ENCODE measurements at places on chromosomes 11 and 22.

- DNase-seq: no peak
Observed at GRCh38 chr11:61065955-61066638, 36.2 kb upstream of the CD5 start.

- no peak for DNase-seq
Observed at GRCh38 chr11:19027829-19028595, 32.5 kb downstream of the MRGPRX2 start.

DNA sequence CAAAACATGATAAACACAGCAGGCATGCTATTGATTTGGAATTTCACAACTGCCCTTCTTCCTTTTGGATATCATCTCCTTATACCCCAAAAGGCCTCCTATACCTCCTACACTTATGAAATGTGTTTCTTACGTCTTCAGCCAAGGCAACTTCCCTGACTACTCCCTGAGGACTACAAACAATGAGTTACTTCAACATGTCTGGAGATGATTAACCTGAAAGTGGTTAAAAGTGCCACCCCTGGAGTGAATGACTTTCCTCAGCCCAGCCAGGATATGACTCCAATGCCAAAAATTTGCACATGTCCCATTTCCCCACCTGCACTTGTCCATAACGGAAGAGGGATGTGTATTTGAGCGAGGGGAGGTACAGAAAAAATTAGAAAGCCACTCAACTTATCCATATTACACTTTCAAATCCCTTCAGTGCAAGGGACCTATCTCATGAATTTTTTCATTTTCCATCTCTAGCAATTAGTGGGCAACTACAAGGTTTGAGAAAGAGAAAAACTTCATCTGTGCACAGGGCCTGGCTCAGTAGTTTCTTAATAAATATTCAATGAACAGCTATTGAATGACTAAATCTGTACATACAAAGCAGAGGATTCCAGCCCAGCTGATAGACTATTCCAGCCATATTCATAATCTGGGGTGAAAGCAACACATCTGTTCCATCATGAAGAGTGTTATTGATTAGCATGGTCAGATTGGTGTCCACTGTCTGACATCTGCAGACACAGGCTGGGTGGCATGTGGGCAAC is 36.8 kb downstream of the KIRREL3 start:
- DNase-seq: no peak

DNA sequence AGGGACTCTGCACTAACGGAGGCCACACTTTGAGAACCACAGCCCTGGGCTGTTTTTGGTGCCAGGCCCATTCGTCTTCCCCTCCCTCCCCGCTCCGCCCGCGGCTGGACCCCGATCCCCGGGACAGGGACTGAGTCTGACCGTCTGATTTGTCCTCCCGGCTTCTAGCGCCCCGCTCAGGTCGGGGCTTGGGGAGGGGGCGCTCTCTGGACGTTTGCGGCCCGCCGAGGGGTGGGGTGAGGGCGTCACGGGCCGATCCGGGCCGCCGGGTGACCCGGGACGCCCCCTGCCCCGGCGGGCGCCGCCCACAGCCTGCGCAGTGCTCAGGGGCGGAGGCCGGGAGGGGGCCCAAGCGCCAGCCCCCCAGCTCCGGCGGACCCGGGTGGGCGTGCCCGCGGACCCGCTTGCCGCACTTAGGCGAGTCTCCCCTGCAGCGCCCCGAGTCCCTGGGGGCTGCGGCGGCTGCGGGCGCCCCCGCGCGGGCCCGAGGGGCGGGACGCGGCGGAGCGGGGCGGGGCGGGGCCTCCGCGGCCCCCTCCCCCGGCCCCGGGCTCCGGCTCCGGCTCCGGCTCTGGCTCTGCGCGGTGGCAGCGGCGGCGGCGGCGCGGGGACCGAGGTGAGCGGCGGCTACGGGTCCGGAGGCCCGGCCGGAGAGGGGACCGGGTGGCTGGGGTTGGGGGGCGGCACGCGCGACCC is 33.7 kb upstream of the PRR5 start:
- no peak for DNase-seq

- no peak for DNase-seq
Observed at GRCh38 chr11:115153135-115153534, 351.1 kb downstream of the CADM1 start.

DNA sequence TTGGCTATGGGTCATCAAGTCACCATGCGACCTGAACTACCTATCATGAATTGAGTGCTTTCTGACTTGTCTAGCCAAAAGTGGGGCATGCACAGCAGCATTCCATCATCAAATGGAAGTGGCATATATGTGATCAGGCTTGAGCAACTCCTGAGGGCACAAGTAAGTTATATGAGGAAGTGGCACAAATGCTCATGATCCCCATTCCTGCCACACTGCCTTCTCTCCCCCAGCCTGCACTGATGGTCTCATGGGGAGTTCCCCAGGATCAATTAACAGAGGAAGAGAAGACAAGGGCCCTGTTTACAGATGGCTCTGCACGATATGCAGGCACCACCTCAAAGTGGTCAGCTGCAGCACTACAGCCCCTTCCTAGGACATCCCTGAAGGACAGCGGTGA is 21.8 kb downstream of the MS4A4E start:
- DNase-seq: no peak

- DNase-seq: no peak
Observed at GRCh38 chr11:79160791-79161403, 279.9 kb downstream of the TENM4 start.

GRCh38 chr22:45190202-45190872 is 26.6 kb downstream of the NUP50 start:
- no peak for DNase-seq

GRCh38 chr11:133065847-133066485 is 466.3 kb downstream of the OPCML start:
- DNase-seq: no peak

GRCh38 chr11:72716788-72717435 is 35.3 kb downstream of the ARAP1 start:
- DNase-seq: no peak

DNA sequence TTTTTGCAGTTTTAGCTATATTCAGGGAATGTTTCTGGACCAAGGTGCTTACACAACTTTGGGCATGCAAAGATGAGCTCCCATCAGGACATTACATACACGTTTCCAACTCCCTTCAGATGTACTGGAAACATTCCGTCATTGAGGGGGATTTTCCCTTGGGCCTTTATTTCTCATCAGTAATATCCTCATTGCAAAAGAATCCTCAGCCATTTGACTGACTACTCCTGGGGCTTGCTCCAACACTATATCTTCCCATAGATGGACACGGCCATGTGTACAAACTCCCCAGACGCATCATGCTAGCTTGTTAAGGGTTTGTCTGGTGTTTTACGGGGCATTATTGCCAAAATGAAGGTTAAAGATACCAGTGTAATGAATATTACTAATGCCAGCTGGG is 59.3 kb upstream of the NUP160 start:
- no peak for DNase-seq

- no peak for DNase-seq
Observed at GRCh38 chr11:111379602-111380136, 594 bp upstream of the POU2AF1 start.

- DNase-seq: no peak
Observed at GRCh38 chr22:30038219-30038618, 42.0 kb upstream of the HORMAD2 start.

DNA sequence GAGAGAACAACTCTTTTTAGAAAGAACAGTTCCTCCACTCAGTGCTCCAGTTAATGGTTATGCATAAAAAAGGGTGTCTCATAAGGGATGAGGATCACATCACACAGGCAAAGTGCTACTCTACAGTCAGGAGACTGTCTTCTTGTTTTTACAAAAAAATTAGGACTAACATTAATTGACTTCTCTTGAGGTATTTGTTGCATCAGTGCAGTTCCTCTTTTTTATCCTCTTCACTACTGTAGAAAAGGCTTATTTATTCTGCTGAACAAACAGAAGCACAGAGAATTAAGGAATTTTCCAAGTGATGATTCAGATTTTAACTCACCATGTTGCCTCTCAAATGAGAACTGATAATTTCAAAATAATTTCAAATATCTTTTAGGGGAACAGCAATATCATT is 1.9 kb downstream of the MMP8 start:
- no peak for DNase-seq

DNA sequence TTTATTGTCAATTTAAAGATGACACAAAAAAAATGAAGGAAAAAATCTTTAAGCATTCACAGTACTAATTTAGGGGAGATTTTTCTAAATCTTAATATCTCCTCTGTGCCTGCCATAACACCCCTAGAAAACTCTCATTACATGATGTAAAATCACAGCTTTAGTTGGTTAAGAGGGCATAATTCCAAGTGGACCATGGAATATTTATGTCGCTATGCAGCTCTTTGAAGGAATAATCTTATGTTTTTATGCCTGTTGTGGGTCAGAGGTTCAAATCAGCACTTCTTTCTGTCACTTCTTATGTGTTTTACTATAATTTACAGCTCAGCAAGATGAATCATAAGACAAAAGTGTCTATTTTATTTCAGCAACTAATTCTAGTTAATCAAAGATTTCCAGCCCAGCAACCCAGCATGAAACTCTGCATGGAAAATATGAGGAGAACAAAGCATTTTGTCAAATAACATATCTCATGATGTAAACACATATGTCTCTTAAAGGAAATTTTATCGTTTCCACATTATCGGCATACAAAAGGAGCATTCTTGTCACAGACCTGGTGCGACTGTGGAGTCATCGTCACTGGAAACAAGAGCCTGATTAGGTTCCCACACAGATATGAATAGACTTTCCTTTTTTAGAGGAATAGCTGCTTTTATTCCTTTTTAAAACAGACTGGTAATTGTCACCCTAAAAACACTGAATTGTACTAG is 274.8 kb downstream of the SOX6 start:
- no peak for DNase-seq

DNA sequence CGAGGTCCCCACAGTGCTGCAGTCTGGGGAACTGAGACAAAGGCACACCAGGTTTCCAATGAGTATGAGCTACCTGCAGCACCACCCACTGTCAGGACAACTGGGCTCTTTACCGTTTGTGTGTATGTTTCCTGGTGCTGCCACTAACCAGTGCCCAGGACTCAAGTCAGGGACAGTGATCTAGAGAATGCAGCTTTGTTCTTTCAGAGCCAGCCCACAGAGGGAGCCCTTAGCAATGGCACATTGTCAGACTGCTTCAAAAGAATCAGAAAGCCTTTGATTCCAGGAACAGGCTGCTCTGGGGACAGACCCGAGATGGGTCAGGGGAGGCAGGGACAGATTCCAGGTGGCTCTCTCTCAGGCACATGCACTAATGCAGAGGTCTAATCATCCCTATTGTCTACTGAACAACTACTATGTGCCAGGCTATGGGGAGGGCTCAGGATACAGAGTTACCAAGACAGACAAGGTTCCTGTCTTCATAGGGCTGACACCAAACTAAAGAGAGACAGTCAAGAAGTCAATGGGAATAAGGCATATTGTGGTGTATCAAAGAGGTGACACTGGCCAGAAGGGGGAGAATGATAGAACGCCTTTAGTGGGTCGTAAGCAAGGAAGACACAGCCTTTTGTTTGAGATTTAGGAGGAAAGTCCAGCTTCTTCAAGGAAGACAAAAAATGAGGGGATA is 103.7 kb downstream of the VPREB1 start:
- DNase-seq: no peak

DNA sequence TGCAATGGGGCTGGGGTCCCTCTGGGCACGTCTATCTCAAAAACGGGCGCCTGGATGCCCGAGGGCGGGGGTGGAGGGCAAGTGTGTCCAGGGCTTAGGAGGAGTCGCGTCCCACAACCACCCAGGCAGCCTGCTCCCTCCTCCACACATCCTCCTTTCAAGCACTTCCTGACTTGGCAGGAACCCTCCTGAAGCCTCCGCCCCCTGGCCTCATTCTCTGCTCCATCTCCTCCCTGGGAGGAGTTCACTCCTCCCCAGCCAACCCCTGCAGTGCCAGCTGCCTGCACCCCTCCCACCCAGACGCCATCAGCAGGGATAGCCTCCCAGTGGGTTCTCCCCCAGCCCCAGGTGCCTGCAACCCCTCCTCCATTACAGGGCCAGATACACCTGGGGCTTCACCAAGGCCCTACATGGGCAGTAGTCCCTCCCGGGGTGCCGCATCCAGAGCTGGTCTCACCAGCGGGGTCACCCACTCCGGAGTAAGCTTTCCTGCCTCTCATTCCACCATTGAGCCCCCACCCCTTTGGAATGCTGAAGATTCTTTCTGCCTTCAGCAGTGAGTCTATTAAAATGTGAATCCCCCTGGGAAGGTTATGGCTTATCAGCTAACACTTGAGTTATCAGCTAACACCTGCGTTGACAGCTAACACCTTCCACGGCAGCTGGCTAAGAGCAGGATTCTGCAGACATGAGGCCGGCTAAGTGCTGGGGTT is 24.4 kb downstream of the RTN4R start:
- DNase-seq: no peak

DNA sequence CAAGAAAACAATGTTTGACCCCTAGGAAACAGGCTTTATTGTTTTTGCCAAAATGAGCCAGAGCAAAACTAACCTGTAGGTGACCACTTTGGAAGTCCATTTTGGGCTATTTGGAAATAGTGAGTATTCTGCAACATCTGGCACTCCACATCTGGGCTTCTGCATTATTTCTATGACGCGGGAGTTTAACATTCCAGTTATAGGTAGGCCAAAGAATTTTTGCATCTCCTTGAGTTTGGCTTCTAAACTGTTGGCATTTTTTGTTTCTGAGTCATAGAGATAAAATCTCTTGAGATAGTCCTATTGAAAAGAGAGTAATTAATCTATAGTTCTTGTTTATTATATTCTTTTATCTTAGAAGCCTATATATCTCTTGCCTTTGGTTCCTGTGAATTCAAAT is 2.9 kb downstream of the MMP7 start:
- DNase-seq: no peak

GRCh38 chr22:39653787-39654077 is 83.2 kb downstream of the CACNA1I start:
- DNase-seq: no peak

DNA sequence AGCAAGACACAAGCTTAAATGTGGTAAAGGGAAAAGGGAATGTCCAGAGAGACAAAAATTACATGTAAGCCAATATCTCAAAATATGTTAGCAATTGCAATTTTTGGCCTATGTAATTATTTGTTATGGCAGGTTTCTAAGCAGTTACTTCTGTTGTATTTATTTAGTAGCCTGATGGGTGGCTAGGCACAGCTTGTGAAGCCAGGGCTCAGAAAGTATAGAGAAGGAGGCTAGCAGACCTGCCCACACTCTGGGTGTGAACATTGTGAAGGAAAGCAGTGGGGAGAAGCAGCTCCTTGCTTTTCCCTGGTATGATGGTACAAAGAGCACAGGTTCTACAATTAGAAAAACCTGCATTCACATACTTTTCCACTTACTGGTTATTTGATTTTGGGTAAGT is 196.5 kb upstream of the PGR start:
- no peak for DNase-seq

GRCh38 chr11:6834021-6834420 is 11.5 kb upstream of the OR10A5 start:
- DNase-seq: no peak

Data from left renal cortex interstitium (tissue), 4 donors.